ENCODE measurements at places on chromosomes 3 and 15. TPM values are rescaled to one million over a fixed set of nuclear protein-coding genes. Genes with fewer than 3 reads are reported as not detected.

GRCh38 chr3:71142441-71143161 lies 440.9 kb downstream of the FOXP1 start:
- DNase-seq = no peak

GRCh38 chr3:164732166-164732565 lies 346.1 kb downstream of the SI start:
- no peak for DNase-seq

DNA sequence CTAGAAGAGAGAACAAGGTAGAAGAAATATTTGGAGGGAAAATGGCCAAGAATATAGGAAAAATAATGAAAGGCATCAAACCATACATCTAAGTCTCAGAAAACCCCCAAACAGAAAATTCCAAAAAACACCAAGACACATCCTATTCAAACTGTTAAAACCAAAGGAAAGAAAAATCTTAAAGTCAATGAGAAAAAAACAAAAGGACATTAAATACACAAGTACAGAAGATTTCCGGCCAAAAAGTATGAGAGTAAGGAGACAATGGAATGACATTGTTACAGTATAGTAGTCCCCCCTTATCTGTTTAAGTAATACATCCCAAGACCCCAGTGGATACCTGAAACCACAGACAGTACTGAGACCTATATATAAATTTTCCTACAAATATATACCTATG lies 18.8 kb downstream of the CLASP2 start:
- no peak for DNase-seq

DNA sequence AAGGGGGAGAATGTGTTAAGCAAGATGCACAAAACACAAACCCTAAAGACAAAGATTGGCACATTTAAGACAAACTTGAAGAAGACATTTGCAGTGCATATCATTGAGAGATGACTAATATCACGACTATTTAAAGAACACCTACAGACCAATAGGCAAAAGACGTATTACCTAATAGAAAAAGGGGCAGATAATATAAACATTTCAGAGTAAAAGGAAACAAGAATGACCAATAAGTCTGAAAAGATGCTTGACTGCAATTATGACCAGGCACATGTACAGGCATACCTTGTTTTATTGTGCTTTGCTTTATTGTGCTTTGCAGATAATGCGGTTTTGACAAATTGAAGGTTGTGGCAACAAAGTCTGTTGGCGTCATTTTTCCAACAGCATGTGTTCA lies 4.9 kb downstream of the HACD3 start:
- DNase-seq = no peak

DNA sequence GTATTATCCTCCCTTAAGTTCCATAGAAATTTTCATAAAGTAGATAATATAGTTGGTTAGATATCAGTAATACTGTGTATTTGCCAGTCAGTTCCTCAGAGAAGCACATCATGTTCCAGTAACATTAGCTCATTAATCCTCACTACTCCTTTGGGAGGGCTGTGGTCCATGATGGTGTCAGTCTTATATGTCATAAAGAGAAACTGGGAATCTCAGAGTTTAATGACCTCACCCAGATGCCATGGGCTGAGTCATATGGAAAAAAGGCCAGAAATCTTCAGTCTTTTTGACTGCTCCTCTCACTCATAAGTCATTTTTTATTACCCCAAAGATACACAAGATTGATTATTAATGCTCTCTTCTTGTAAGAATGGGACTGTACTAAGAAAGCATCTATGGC lies 188.6 kb downstream of the CHL1 start:
- DNase-seq = no peak

GRCh38 chr15:85582131-85583079 lies 202.0 kb downstream of the AKAP13 start:
- DNase-seq = peak; percentile 68

- peak; percentile 56 for DNase-seq
These were observed 163.4 kb downstream of the KLF13 start for GRCh38 chr15:31489801-31490646.

- DNase-seq = peak; percentile 73
These were observed 103.5 kb downstream of the CD47 start for GRCh38 chr3:107987036-107987939.

- no peak for DNase-seq
These were observed 38.7 kb downstream of the RAB27A start for GRCh38 chr15:55250941-55251340.

GRCh38 chr15:92413510-92413909 lies 19.8 kb downstream of the ST8SIA2 start:
- DNase-seq = no peak

DNA sequence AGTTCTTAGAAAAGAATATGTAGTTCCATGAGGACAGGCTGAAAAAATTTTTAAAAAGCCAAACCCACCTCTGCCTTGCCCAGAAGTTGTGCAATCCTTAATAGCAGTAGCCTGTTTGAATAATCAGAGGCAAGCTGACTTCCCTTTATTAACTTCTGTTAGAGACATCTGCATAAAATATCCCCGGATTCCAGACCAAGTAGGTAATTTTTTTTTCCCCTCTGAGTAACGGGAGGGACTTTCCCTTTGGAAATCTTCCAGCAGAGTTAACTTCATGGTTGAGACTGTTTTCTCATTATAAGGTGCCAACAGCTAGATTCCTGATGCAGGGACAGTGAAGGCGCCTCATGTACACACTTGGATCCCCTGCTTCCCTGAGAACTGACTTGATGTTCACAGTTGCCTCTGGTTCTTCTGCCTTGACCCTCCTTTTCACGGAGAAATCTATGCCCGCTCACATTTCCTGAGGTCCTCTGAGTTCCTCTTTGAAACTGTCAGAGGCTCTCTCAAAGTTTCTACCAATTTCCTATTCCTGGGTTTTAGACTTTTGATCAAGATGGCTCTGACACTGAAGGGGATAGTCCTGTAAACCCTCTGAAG lies 227.6 kb upstream of the BHLHE40 start:
- DNase-seq = no peak

GRCh38 chr3:141373232-141373631 lies 4.9 kb downstream of the ZBTB38 start:
- no peak for DNase-seq

- no peak for DNase-seq
These were observed 1.9 kb downstream of the KLF13 start for GRCh38 chr15:31328428-31328968.

DNA sequence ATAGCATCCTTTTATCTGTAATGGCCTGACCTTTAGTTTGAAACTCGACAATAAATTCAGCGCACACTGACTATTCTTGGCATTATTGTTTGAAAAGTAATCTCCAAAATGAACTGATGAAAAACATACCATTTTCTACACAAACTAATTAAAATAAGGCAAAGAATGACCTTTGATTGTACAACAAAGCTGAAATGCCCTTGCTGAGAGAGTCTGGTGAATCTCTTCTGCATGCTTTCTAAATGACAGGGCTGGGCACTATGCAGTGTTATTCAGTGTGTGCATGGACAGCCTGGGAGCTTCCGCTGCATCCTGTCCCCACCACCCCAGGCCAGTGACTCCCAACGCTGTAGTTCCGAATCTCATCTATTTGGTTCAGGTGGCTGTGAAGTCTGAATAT lies 530.8 kb downstream of the FOXP1 start:
- no peak for DNase-seq

DNA sequence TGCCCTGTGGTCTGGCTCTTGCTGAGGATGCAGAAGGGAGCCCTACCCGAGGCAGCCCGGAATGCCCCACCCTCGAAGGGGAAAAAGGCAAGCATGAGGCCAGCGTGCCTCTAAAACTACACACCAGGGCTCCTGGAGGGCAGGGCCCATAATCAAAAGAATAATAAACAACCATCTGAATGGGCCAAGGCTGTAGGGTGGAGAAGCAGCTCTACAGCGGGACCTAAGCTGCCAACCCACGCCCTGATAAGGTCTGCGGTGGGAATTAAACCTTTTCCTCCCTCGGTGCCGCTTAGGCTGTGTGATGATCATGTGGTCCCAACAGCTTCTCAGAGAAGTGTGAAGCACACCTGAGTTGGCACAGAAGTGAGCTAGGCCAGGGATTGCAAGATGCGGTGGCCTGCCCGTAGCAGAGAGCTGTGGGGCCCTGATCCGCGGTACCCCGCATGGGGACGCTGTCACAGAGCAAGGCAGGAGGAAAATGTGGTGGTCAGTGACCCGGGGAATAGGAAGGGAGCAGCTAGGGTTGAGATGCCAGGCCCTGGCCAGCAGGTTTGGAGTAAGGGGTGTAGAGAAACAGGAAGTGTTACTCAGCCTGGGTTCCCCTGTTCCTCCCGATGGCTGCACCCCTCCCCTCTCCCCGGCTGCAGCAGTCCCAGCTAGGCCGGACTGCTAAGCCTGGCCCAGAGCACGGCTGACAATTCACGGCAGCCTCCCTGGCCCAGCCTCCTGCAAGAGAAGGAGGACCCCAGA lies 1.1 kb upstream of the C15orf62 start:
- no peak for DNase-seq

DNA sequence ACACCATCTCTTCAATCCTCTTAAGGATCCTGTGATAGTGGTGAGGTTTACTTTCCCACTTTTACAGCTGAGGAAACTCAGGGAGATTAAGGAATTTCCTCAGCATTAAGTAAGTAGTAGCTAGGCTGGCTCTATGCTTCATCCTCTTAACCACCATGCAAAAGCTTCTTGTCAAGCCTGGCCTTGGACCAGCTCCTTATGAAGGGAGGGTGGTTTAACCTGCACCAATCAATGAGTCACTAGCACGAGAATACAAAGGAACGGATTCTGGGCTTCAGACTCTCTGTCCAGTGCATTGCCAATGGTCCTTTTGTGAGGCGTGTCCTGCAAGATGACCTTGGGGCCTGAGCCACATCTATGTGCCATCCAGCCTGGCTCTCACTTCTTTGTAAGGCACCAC lies 202.0 kb upstream of the CFAP20DC start:
- no peak for DNase-seq

- peak; percentile 45 for DNase-seq
These were observed 66.5 kb upstream of the SH3GL3 start for GRCh38 chr15:83380682-83381081.

DNA sequence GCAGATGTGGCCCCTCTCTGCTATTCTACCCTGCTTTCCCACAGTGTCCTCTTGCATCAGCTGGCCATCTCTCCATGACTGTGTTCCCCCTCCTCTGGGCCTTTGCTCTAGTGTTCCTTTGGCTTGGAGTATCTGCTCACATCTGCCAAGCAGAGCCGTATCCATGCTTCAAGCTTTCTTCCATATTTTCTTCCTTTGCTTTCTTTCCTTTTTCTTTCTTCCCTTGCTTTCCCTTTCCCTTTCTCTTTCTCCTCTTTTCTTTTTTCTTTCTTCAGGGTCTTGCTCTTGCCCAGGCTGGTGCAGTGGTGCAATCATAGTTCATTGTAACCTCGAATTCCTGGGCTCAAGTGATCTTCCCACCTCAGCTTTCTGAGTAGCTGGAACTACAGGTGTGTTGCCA lies 12.6 kb downstream of the KLHL18 start:
- DNase-seq = no peak

- no peak for DNase-seq
These were observed 20.9 kb downstream of the SNRK start for GRCh38 chr3:43307226-43307625.

DNA sequence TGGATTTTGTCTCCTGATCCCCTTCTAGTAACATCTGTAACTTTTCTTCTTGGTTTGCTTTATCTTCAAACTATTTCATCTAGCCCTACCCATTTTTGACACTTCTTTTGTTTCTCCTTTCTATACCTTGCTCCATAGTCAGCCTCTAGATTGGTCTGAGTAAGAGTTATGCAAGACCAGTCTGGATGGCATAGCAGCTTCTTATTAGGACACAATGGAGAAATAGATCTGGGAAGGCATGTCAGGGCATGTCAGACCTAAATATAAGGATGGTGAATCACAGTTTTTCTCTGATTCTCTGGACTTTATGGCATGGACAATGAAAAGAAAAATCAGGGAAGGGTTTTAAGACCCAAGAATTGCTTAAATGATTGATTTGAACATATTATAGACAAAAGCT lies 452.5 kb downstream of the RAP2B start:
- DNase-seq = no peak

GRCh38 chr3:32420126-32421038 lies 28.7 kb downstream of the CMTM7 start:
- no peak for DNase-seq

GRCh38 chr15:69451951-69452691 lies 497 bp upstream of the RPLP1 start:
- no peak for DNase-seq

DNA sequence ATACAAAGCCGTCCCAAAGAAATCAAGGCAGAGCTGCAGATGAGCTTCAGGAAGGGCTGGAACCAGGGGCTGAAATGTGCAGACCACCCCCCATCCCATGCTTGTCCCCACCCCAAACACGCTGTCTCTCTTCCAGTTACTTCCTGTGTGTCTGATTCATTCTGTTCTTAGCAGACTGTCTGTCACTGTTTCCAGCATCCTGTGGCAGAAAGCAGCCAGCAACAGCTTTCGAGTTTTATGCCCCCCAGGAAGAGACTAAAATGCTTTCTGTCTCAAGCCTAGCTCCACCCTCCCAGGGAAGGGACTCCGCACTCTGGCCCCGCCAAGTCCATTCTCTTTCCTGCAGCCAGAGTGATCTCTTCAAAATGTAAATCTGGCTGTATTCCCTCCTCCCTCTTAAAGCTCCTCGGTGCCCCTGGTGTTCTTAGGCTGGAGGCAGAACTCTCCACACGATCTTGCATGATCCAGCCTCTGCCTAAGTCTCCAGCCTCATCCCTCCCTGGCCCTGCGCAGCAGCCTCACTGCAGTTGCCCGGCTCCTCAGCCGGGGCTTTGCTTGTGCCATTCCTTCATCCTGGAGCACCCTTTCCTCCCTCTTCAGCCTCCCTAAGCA lies 41.5 kb downstream of the HRH1 start:
- DNase-seq = no peak

- no peak for DNase-seq
These were observed 88.3 kb upstream of the ACP3 start for GRCh38 chr3:132228923-132229322.

GRCh38 chr15:27902680-27903385 lies 196.3 kb downstream of the OCA2 start:
- DNase-seq = no peak

GRCh38 chr15:67707520-67708283 lies 117.6 kb upstream of the SKOR1 start:
- DNase-seq = no peak

DNA sequence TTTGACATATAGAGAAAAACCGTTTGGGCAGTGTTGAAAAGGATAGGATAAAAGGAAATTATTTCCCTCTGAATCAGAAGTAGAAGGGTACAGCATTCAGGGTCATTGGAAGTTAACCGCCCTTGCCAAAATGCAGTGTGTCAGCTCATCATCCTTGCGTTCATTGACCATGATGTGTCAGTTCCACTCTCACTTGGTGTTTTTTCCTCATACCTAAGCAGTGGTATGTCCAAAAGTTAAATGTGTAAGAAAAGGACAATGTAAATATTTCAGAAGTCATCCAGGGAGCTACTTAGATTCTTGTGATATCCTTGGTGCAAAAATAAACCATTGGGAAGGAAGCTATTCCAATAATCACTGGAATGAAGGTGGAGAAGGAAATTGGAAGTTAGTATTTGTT lies 50.7 kb downstream of the MAP6D1 start:
- DNase-seq = no peak

GRCh38 chr15:65793818-65794104 lies 1.7 kb upstream of the DENND4A start:
- DNase-seq = no peak

Gene IFRD2
- total RNA-seq = 79.3 TPM

Gene MAP6D1
- 2.3 TPM for total RNA-seq

Gene TMOD2
- 9.2 TPM for total RNA-seq

Gene CACNA2D3
- 26.9 TPM for total RNA-seq

Gene NMNAT3
- 15.0 TPM for total RNA-seq

Gene FBXO40
- 228 TPM for total RNA-seq

Gene RBPMS2
- 213 TPM for total RNA-seq

Gene GOLGA8O
- 2.0 TPM for total RNA-seq

Gene LRRC2
- total RNA-seq = 122 TPM

Gene STARD5
- total RNA-seq = 1.8 TPM

Gene AADAC
- total RNA-seq = 0.35 TPM

Gene ATP10A
- 1.2 TPM for total RNA-seq

Gene DLL4
- total RNA-seq = 11.6 TPM

All from left ventricle myocardium superior (tissue), 1 donor.